ENCODE measurements at places on chromosomes 13 and 19.

- DNase-seq = no peak
These were observed 343.4 kb downstream of the SLITRK5 start for GRCh38 chr13:88014527-88014926.

- DNase-seq = no peak
These were observed 3.4 kb downstream of the PEAK3 start for GRCh38 chr19:2278459-2279158.

GRCh38 chr19:47312366-47313006 lies 2.8 kb downstream of the C5AR1 start:
- DNase-seq = no peak

- DNase-seq = peak; percentile 44
These were observed 75.2 kb upstream of the C13orf46 start for GRCh38 chr13:114049026-114049425.

GRCh38 chr13:32941368-32941767 lies 74.9 kb upstream of the KL start:
- no peak for DNase-seq

DNA sequence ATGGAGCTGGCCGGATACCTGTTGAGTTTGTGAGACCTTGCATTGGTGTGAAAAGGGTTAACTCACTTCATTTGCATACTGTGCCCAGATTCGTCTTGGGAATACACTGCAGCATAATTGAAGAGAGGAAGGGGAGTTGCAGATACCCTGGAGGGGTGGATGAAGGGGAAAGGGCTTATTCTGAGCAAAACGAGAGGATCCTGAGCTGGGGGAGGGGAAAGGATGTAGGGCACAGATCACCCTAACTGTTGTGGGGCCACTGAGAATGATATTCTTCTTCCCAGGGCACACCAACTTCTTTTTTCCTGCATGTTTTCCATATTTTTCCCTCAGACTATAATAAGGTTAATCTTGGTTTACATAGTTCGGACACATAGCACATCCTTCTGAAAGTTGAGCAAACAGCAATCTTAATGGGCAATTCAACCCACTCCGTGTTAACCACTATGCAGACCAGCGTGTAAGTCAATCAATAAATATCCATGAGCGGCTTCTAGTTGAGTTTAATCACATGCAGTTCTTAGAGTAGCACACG lies 11.7 kb upstream of the PTPRS start:
- DNase-seq = no peak

DNA sequence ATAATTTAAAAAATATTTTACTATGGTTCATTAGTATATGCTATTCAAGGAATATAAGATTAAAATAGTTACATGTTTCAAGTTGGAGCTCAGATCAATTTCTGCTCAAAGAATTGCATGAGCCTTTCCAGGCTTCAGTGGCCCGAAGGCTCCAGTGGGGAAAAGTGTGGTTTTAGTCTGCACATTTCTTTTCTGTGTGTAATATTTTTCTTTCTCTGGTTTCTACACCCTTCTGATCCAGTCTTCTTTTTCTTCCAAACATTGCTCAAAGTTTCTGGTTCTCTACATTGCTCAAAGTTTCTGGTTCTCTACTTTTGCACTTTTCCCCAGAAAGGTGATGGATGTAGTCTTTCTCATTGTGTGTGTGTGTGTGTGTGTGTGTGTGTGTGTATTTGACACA lies 64.7 kb upstream of the OXGR1 start:
- DNase-seq = no peak

DNA sequence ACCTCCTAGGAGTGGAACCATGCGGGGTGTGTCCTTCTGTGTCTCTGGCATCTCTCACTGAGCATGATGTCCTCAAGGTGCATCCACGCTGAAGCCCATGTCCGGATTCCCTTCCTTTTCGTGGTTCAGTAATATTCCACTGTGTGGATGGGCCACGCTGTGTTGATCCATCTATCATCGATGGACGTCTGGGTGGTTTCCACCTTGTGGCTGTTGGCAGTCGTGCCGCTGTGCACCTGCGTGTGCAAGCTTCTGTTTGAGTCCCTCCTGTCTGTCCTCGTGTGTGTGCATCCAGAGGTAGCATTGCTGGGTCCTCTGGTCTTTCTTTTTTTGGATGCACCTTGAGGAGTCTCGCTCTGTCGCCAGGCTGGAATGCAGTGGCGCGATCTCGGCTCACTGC lies 11.2 kb upstream of the GNA15 start:
- no peak for DNase-seq

DNA sequence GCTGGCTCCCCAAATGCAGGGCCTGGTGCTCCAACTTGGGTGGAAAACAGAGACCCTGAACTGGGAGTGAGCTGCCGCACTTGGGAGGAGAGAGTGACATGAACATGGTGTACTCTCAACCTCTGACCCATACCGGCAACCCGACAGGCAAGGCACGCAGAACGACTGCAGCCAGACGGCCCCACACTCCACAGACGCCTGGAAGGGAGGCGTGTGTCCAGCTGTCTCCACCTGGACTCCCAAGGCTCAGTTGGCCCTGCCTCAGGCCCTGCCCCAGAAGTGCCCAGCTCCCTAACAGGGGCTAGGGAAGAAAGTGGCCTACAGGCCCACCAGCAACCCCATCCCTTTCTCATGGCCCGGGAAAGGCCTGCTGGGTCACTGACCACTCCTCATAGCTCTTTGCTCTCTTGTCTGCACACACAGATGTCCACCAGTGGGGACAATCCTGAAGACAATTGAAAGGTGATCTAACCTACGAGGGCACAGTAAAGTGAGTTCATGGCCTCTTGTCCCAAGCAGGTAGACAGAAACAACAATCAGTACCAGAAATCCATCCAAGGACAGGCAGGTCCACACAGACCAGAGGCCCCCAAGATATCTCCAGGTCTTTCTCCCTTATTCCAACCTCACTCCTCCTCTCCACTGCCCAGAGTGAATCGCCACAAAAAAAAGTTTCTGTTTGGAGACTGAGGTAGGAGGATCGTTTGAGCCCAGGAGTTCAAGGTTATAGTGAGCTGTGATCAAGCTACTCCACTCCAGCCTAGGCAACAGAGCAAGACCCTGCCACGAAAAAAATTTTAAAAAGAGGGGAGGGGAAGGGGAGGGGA lies 28.2 kb downstream of the ELL start:
- DNase-seq = no peak

GRCh38 chr13:64314331-64314730 lies 2898.7 kb upstream of the PCDH20 start:
- DNase-seq = no peak

GRCh38 chr19:46985542-46986415 lies 33.9 kb upstream of the NPAS1 start:
- DNase-seq = no peak

- no peak for DNase-seq
These were observed at the start of gene SPINT2 for GRCh38 chr19:38264486-38265212. Gene SPINT2 (plus strand): TSS chr19:38264573. CDS start chr19:38264893, 320 bp downstream.

DNA sequence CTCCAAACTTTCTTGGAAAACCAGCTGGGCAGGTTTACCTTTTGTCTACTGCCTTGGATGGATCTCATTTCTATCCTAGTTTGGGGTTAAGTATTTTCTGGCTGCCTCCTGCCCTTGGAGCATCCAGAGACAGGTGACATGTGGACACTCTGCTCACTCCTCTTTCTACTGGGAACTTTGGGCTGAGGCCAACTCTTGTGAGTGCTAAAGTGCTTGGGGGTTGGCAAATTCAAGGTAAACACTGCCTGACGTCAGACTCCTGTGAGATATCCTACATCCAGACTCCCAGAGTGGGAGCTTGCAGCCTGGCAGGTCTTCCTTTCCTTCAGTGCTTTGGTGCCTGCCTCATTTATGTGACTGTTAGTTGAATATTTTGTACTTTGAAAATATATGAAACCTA lies 388.1 kb downstream of the KCNRG start:
- DNase-seq = no peak

DNA sequence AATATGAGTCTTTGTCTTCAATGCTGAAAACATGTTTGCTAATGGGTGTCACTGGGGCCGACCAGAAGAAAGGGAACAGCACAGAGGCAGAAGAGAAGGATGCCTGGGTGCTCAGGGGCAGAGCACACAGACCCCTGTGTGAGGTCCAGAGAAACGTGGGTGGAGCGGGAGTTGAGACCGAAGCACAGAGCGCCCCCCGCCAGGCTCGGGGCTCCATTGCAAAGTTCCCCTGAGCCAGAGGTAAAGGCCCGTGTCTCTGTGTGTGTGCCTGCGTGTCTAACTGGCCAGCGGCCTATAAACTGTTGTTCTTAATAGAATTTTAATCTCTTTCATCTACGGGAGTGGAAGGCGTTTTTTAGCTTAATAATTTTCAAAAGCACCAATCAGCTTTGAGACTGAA lies 343.1 kb downstream of the TEX29 start:
- DNase-seq = no peak

GRCh38 chr19:6800991-6801484 lies 28.5 kb downstream of the VAV1 start:
- DNase-seq = peak; percentile 28

GRCh38 chr19:45152504-45153338 lies 8.1 kb downstream of the NKPD1 start:
- peak; percentile 63 for DNase-seq

DNA sequence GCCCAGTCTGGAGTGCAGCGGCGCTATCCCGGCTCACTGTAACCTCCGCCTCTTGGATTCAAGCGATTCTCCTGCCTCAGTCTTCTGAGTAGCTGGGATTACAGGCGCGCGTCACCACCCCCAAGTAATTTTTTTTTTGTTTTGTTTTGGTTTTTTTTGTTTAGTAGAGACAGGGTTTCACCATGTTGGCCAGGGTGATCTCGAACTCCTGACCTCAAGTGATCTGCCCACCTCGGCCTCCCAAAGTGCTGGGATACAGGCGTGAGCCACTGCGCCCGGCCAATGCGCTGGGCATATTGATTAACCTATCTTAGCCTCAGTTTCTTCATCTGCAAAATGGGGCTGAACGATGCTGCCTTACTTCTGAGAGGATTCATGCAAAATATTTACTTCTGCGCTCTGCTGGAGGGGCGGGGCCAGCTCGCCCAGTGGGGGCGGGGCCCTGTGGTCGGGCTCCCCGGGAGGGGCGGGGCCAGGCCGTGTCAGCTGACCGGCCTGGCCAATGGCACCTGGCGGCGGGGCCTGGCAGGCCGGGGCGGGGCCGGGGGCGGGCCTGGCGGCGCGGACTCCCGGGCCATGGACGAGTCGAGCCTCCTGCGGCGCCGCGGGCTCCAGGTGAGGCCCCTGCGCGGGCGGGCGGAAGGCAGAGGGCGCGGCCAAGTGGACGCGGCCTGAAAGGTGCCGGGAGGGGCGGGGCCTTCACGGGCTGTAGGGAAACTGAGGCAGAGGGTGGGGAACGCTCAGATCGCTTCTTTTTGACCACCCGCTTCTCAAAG lies at the start of gene MAST3:
Gene MAST3, plus strand, starts transcription at position 562 of the 776 bp plus-strand sequence. Its CDS starts 15 bp downstream, at position 577.
- DNase-seq = peak; percentile 94

DNA sequence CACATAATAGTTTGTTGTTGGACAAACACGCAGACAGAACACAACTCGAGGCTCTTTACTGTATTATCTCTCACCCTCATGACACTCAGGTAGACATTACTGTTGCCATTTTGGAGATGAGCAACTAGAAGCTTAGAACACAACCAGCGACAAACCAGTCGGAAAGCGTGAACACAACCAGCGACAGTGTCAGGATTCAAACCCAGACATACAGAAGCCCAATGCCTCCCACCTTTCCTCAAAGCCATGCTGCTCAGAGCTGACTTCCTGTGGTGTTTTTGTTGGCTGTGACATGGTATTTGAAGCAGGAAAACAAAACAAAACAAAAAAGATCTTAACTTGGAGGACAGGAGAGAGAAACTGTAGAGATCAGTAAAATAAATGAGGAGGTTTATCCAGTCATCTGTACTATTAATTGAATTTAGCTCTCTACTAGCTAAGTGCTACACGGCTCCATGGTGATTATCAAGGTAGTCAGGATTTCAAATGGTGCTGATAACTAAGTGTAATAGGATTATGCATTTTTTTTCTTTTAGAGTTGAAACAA lies 92.1 kb downstream of the STARD13 start:
- no peak for DNase-seq

DNA sequence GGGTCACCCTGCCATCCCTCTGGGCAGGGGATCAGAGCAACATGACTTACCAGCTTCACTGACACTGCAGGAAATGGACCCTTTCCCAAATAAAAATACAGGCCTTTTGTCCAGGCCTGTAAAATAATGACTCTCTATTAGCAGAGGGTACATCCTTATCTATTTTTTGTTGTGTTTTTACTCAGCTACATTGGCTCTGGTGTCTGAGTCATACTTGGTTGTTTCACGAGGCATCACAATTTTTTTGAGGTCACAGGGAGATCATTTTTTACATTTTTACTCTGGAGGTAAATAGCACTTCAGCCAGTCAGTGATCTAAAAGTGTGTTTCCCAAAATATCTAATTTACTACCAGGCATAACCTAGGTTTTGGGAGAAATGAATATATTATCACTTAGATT lies 6.9 kb upstream of the HTR2A start:
- DNase-seq = no peak

DNA sequence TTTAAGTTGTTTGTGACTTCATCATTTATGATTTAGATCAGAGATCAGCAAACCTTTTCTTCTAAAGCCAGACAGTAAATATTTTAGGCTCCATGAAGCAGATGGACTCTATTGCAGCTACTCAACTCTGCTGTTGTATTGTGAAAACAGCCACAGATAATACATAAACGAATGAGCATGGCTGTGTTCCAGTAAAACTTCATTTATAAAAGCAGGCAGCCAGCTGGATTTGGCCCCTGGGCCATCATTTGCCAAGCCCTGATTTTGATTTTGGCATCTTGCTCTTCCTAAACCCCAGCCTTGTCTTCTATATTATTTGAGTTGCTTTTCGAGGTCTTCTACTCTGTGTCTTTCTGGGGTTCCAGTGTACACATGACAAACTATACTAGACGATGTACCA lies 41.3 kb downstream of the RNASEH2B start:
- no peak for DNase-seq

DNA sequence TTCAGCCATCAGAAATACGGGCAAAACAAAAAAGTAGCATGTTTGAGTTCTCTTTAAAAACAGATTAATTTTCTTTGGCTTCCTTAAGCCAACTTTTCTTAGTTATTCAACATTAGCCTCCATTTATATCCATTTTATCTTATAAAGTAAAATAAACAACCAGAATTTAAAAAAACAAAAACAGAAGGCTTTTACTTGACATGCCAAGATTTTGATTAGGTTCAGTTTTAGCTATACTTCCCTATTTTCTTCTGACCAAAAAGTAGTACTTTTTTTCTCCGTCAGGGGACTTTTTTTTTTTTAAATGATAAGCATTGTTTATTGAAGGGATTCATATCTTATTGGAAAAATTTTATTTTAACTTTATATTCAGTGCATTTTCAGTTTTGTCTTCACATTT lies 18.1 kb downstream of the RNASEH2B start:
- no peak for DNase-seq

GRCh38 chr13:93259527-93260080 lies 33.0 kb downstream of the GPC6 start:
- no peak for DNase-seq

DNA sequence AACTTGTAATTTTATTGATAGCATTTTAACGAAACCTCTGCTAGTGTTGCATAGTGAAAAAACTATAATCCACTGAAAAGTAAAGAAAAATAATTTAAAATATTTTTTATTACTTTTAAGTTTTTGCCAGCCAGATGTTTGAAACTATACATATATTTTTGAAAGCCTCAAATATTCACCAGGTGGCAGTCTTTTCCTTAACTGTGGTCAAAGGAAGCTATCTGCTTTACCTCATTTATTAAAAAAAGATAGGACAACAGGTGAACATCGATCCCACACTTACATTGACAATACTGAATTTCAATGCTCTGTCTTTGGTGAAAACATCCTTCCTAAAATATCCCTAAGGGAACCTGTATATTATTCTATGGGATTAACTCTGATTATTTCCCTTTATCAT lies 100.5 kb downstream of the TRPC4 start:
- DNase-seq = no peak
